ENCODE measurements at places on chromosomes 2 and 18. TPM values are rescaled to one million over a fixed set of nuclear protein-coding genes. Genes with fewer than 3 reads are reported as not detected.
A peak's percentile ranks its signal among the peaks of the same experiment; 100 is the strongest.

DNA sequence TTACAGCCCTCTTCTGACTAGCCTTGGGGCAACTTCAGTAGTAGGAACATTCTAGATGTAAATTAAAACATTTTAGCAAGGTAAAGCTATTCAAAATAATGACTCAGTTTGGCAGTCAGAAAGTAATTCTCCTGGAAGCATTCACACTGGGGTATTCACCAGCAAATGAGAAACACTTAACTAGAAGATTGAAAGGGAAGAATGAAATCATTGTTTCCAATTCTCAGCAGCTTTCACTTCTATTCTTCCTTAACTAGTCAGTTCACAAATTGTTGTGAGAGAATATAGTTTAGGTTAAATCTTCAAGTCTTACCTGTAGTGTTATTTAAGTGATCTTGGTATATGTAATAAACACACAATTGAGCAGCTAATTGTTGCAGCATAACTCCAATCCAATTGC is 1135.6 kb upstream of the FAM98A start:
- no peak for DNase-seq

GRCh38 chr2:174218773-174219172 is 29.6 kb downstream of the OLA1 start:
- DNase-seq: no peak

The ZNF804A gene
- total RNA-seq: 1.3 TPM

GRCh38 chr2:19989342-19989666 is 601 bp downstream of the WDR35 start:
- DNase-seq: no peak

DNA sequence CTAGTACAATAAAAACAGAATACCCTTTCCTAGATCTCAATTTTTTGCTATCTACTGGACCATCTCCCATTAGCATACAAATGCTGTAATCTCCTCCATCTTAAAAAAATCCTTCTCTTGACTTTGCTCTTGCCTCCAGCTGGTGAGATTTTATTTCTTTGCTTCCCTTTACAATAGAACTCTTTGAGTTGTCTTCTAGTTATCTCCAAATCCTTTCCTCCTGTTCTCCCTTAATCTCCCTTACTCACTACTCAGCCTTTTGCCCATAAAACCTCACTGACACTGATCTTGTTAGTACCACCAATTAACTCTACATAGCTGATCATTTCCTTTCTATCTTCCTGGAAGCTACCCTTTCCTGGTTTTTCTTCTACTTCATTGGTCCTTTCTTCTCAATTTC is 63.5 kb upstream of the FRZB start:
- no peak for DNase-seq

The OSBPL1A gene
- 50.6 TPM for total RNA-seq

The METTL5 gene
- 33.2 TPM for total RNA-seq

GRCh38 chr2:673016-673415 is 4.2 kb downstream of the TMEM18 start:
- DNase-seq: no peak

- no peak for DNase-seq
Measured at GRCh38 chr2:149559341-149560068, 28.1 kb downstream of the MMADHC start.

The DES gene
- 64.5 TPM for total RNA-seq

DNA sequence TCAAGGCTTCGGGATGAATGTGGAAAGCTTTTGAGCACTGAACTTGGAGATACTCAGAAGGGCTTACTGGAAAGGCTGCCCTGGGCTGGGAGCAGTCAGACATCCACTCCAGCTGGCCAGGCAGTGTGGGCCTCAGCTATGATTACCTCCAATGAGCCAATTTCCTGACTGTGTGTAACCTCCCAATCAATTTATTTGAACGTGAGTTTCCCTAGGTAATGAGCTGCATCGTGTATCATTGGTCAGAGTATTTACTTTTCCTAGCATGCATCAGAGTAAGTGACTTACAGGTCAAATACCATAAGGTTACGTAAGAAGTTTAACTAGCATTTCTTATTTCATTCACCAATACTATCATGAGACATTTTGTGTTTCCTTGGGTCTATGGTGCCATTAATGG is 11.0 kb upstream of the CTAGE1 start:
- DNase-seq: no peak

GRCh38 chr2:27690052-27690451 is 26.4 kb downstream of the SLC4A1AP start:
- no peak for DNase-seq

DNA sequence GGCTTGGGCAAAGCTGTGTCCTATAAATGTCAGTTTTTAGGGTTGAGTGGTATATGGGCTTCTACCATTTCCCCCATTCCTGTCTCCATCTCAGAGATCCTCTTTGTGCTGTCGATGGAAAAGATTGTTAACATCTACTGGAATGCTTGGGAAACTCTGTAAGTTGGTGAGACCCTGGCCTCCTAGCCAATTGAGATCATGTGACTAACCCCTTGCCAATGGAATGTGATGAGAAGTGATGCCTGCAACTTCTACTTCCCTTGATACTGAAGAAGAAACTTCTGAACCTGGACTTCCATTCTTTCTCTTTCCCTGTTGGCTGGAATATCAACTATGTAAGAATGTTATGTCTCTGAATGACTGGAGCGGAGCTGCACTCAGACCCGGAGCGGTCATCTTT is 14.5 kb downstream of the SLC39A10 start:
- no peak for DNase-seq

- DNase-seq: peak; percentile 48
Measured at GRCh38 chr2:17877811-17878280, 621 bp upstream of the KCNS3 start.

DNA sequence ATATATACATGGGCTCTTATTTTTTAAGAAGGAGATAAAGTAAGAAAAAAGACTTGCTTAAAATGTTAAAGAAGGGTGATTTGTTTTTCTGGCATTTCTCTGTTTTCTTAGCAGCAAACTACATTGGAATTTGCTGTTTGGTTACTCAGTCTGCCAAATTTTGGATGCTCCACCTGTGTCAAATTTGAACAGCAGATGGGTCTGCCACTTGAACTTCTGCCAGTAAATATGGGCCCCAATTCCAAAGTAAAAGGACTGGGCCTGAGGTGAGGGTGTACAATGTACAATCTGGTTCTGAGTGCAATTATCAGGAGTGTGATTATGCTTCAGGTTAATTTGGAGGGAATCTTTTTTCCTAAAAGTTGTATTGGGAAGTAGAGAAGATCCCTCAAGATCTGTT is 794.5 kb downstream of the DSC3 start:
- no peak for DNase-seq

DNA sequence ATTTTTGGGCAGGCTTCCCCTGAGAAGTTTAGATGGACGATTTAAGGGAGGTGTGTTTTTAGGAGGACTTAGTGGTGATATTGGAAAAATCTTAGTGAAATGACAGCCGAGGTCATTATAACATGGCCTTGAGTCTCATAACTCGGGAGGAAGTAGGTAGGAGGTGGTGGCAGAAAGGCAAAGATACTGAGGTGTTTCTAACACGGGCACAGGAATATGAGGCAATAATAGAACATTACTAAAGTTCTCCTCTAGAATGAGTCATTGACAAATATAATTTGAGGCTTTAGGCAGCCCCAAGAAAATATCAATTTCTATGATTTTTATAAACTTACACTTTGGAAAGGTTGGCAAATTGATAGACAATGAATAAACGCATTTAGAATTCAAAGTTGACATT is 146.1 kb upstream of the ZEB2 start:
- no peak for DNase-seq

The MALL gene
- total RNA-seq: 82.7 TPM

DNA sequence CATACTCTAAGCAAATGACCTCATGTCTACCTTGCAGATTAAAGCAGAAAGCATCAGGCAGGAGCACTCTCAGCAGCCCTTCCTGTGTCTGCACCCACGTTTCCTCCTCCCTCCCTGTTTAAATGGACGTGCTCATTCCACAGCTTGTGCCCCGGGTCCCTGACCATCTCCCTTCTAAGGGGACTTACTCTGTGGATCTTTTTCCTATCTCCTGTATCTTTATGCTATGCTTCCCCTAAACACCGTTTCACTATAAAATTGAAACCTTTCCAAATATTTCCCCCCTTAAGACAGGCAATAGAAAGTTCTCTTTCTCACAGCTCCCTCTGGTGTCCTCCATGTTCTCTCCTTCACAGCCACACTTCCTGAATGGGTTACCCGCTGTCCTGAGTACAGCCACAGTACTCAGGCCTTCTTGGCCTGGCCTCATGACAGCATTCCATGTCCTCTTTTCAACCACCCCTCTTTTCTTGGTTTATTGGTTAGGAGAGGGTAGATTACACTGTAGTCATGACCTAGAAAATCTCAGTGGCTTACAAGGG is 41.1 kb downstream of the TMEM185B start:
- DNase-seq: no peak

DNA sequence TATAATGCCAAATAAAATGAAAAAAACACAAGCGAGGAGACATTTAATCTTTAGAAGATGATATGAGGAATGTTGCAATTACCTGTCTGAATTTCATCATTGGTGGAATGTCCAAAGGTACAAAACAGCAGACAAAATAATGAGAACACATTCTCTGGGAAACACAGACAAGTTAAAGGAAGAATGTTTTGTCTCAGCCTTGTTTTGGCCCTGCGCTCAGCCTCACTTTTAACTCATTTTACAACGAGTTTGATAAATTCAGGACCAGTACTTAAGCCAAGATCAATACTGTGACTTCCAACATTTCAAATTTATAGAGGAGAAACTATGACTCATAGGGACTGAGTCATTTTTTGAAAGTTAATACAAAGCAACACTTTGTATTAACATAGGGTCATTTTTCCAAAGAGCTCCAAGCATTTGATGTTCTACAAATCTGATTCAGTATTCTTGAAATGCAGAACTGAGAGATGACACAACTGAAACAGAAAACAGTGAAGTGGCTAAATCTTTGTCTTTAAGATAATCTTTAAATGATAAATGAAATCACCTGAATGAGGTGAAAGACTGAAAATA is 833.2 kb upstream of the CHAC2 start:
- no peak for DNase-seq

GRCh38 chr18:49098386-49098785 is 147.6 kb upstream of the SMAD7 start:
- no peak for DNase-seq

GRCh38 chr2:209334188-209335017 is 89.4 kb upstream of the MAP2 start:
- DNase-seq: peak; percentile 49

The NAT8 gene
- total RNA-seq: not detected

DNA sequence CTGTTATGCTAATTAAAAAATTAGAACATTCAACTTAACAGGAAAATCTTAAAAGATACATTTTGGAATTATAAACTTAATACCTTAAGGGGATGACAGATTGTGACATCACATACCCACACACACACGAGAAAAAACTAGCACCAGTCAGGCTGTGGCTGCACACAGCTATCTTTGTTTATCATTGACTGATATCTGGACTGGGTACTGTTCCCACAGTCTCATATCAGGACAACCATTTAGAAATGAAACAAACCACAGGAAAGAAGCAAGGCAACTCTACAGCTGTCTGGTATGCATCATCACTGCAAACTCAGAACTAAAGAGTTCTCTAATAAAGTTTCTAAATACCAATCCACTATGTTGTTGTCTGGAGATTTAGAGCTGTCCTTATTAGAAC is 210.9 kb upstream of the SMAD7 start:
- DNase-seq: no peak

The TMEM131 gene
- total RNA-seq: 42.2 TPM

GRCh38 chr2:199147216-199147615 is 310.5 kb downstream of the SATB2 start:
- DNase-seq: no peak

DNA sequence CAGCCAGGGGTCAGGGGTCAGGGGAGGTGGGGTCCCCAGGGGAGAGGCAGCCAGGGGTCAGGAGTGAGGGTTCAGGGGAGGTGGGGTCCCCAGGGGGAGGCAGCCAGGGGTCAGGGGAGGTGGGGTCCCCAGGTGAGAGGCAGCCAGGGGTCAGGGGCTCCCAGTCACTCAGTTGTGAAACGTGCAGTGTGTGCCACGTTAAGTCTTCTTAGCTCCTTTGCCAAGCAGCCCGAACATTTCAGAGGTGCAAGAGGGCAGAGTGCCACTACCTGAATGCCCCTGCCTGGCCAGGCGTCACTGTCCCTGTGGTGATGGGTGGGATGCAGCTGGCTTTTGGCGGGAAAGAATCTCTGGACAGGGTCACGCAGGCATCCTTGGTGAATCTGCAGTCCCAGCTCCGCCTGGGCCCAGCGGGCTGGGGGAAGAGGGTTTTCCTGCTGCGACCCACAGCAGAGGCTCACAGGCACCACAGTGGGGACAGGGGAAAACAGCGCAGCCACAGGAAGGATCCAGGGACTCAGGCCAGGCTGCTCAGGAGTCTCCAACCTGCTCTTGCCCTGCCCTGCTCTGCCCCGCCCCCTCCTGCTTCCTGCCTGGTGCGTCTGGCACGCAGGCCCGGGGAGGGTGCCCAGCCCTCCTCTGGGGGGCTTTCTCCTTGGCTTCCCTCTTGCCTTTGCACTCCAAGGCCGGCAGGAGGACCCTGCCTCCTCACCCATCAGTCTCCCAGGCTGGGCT is 188.3 kb downstream of the TWIST2 start:
- no peak for DNase-seq

DNA sequence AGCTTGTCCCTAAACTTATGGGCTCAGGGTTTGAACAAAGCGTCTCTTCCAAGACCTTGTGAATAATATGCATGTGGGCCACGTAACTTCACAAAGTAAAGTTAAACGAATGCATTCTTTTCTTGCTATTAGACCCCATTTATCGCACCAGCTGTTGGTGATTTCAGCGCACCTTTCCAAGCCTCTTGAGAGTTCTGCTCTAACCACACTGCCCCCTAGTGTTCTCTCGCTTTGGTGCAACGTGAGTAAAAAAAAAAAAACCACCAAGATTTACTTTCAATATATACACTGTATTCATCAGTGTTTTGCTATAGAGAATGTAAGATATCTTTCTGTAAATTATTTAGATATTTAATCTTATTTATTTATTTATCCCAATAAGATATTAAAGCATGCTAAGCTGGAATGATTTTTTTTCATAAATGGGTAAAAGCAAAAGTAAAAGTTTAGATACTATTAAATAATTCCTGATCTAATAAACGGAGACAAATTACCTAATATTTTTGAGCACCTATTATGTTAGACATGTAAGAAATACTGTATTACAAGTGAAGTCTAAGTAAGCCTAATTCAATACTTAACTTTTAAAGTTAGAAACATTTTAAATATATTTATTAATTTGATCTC is 459.5 kb downstream of the DLGAP1 start:
- DNase-seq: no peak

DNA sequence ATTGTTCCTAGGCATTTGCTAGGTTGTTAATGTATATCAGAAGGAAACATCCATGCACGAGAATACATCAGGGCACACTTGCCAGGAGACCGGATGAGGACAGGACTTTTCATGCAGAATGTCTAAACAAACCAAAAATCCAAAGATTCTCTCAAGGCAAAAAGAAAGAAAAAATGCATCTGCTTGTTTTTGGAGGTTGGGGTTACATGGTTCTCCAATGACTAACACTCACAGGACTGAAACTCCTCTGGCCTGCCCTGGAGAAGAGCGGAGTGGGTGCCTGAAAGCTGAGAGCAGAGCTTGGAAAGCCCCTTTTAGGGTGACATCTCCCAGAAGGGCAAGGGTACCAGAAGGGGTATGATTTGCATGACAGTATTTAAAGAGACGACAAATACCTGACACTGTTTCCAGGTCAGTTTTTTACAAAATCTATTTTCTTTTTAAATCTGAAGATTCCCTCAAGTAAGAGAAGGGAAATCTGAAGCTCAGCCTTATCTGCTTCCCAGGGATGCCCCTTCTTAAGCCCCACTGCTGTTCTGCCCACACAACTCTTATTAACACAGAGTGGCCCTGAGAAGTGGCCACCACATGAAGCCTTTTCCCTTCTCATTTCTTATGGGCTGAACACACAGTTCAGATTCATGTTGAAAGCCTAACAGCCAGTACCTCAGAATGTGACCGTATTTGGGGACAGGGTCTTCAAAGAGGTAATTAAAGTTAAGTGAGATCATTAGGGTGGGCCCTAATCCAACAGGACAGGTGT is 216.4 kb downstream of the STK39 start:
- DNase-seq: no peak

The SCYGR4 gene
- not detected for total RNA-seq

All from lower lobe of right lung (tissue), 2 donors.